ENCODE measurements at places on chromosomes 13 and 19.

DNA sequence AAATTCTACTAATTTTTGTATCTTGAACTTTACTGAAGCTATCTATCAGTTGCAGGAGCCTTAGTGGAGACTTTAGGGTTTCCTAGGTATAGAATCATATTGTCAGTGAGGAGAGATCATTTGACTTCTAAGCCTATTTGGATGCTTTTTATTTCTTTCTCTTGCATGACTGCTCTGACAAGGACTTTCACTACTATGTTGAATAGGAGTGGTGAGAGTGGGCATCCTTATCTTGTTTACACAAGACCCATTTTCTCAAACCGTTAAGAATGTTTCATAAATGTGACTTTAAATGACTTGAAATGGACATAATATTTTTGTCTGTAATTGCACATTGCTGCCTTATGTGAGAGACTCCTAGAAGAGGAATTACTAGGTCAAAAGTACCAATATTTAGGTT lies 17.9 kb upstream of the CSNK1A1L start:
- no peak for DNase-seq

DNA sequence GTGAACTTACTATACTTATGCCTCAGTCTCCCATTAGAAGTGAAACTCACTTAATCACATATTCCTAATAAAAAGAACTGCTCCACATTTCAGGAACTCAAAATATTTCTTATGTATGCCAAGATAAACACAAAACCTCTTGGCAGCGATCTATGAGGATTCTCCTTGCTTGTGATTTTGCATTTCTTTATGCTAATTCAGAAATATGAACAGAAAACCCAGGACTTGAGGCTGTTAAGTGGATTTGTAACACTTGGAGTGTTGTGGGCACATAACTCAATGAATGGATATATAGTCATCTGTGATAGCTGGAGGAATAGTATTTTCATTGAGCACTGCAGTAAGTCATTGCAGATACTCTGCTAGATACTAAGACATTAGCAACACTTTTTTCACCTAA lies 5.6 kb upstream of the KATNAL1 start:
- DNase-seq, result no peak

DNA sequence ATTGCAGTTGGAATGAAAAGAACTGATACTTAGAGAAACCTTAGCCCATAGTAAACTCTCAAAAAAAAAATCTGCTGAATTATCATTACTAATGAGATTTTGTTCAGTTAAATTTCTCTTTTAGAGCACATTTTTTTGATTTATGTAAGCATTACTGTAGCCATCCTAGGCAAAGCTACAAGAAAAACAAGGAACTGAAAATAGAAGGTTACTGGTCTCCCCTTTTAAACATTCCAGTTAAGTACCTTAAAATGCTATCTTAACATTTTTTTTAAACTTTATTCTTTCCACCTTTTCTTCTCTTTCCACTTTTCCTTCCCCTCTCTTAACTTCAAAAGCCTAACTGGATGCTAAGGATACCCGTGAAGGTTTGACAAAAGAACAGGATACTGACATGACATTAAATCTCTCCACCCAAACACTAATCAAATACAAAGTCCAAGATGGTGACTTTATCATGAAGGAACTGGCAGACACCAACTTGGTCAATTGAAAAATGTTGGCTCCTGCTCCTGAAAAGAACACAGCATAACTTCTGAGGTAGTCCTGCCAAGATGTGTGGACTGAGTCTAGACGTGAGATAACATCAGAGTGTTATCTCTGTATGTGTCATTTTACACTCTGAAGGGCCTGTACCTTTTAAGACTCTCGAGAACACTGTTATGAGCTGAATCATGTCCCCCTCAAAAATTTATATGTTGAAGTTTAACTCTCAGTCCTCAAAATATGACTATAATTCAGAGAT lies 29.5 kb upstream of the SACS start:
- DNase-seq, result no peak

DNA sequence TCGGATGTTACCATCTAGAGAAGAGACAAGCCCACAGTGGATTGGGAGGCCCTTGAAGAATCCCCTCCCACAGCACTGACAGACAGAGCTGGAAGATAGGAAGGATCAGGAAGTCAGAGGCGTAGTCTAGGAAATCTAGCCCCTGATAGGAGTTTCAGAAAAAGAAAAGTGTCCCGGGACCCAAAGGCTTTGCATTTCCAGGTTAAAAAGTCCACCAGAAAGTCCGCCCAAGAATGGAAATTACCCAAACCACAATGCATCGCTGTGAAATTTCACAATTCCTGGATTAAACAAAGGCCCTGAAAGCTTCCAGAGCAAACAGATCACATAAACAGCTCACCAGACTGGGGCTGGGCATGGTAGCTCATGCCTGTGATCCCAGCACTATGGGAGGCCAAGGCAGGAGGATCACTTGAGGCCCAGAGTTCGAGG lies 146.9 kb downstream of the KDM4B start:
- no peak for DNase-seq

DNA sequence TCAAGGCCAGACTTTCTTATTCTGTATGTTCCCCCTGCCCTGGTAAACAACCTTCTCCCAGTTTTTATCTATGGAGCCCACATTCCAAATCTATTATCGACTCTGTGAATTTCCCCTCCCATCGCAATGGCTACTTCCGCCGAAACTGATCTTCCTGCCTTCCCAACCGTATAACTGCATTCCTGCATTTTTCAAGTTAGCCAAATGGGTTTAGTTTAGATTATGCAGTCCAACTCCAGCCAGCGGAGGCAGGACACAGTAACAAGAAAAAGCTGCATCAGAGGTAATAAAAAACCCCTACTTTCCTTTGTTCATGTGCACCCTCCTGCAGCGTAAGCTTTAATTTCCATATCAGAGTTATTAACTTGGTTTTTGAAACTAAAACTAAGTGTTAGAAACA lies 112.2 kb upstream of the ZNF91 start:
- DNase-seq, result no peak

- peak; percentile 95 for DNase-seq
Measured at GRCh38 chr19:7852851-7853769, 21.1 kb downstream of the PRR36 start.

GRCh38 chr19:52070496-52070895 lies 21.9 kb upstream of the ZNF432 start:
- DNase-seq, result no peak

- no peak for DNase-seq
Measured at GRCh38 chr13:98478189-98479129, 98.4 kb downstream of the STK24 start.

DNA sequence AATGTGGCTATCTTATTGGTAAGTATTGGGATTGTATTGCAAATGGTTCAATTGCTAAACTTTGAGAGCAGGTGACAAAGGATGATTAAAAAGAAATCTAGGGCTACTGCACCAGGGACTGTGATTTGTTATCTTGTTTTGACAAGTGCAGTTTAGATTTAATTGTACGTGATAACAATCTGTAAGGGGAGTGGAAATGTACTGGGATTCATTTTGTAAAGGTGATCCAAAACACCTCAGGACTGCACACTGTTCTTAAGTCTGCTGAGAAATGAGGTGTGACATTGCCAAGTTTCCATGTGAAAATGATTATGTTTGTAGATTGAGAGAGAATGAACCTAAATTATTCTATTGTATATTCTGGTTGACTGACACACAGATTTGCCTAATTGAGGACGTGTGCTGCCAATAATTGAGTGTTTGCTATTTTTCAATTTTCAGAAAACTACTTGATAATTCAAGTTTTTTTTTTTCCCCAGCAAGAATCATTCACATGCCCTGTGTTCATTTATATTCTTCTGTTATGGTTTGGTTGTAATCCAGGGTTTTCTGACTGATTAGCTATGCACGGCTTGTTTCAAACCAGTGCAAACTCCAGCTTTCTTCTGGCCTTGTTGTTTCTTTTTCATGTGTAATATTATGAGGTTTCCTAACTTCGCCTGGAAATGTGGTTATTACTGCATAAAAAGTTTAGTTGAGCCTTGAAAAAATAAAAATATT lies 308.0 kb downstream of the OLFM4 start:
- DNase-seq, result no peak

DNA sequence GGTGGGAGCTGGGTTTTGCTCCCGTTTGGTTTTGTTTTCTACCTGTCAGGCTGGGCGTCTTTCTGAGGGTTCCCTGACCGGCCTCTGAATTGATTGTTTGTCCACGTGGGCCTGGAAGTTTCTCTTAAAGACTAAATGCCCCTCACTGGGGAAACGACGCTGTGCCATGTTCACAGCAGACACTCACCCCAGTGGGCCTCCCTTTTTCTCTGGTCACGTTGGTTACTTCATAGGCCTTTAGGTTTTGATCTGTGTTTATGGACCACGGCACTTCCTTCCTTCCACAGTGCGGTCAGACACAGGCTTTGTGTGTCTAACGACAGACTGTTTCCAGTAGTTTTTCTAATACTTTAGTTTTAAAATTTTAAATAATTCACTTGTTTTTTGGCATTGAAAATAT lies 20.1 kb upstream of the NDUFS7 start:
- DNase-seq, result no peak

DNA sequence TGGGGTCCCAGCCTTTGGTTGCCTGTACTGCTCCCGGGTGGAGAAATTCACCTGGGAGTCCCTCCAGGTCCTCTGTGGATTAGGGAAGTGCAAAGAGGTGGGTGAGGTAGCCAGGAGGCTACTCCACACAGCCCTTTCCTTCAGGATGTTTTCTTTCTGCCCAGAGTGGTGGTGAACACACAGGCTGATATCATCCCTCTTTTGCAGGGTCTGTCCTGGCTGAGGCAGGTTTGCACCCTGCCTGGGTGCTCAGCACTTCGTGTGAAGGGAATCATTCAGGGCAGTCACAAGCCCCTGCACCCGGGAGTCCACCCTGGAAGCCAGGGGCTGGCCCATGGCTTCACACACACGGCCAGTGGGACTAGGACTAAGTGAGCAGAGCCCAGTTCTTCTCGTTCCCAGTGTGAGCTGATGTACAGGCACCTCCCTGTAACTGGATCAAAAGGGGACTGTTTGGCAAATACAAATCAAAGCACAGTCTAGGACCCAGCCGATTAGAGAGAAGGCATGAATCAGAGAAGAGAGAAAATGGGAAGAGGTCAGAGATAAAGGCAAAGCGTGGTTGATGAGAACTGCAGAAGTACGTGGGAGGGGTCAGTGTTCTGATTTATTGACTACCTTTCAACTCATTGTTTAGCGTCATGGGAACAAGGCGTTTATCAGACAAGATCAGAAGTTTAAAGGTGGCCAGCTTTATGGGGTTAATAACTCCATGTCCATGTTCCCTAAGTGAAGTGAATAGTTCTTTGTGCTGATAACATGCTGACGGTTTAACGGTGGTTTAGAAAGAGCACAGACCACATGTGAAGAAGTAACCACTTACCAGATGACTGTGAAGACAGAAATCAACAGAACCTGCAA lies 30.4 kb upstream of the SPATA13 start:
- no peak for DNase-seq

DNA sequence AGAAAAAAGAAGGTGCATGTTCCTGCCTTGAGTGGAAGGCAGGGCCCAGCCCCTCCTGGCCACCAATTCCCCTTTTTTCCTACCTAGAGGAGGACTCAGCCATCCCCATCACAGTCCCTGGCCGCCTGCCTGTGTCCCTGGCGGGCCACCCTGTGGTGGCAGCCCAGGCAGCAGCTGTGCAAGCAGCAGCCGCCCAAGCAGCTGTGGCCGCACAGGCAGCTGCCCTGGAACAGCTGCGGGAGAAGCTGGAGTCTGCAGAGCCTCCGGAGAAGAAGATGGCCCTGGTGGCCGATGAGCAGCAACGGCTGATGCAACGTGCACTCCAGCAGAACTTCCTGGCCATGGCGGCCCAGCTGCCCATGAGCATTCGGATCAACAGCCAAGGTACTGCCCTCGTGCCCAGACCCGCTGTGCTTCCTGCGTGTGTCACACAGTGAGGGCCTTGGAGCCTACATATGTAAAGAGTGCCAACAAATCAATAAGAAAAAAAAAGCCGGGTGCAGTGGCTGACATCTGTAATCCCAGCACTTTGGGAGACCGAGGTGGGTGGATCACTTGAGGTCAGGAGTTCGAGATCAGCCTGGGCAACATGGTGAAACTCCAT lies 17.6 kb upstream of the WDR18 start:
- DNase-seq, result no peak

DNA sequence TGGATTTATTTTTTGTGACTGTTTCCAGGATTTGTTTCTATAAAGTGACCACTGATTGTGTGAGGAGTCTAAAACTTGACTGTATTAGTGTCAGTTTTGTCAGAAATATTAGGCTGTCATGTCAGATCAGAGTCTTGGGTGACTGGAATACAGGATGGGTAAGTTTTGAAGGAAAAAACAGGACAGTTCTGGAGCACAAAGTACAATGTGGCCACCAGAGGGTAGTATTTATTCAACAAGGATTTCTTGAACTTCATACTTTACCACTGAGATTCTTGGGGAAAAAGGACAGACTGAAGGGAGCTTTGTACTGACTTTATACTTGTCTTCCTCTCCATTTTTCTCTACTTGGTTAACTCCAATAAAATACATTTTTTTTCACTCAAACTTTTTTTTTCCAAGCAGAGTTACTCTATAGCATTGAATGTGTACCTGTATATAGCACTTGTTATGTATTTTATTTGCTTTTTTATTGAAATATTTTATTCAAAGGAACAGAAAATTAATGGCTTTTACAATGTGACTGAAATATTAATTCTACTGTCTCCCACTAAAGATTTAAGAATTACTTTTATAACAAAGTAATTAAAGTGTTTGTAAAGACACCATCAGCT lies 51.1 kb downstream of the LMO7 start:
- DNase-seq, result peak; percentile 14

- DNase-seq, result no peak
Measured at GRCh38 chr13:107587681-107588080, 627.7 kb downstream of the LIG4 start.

DNA sequence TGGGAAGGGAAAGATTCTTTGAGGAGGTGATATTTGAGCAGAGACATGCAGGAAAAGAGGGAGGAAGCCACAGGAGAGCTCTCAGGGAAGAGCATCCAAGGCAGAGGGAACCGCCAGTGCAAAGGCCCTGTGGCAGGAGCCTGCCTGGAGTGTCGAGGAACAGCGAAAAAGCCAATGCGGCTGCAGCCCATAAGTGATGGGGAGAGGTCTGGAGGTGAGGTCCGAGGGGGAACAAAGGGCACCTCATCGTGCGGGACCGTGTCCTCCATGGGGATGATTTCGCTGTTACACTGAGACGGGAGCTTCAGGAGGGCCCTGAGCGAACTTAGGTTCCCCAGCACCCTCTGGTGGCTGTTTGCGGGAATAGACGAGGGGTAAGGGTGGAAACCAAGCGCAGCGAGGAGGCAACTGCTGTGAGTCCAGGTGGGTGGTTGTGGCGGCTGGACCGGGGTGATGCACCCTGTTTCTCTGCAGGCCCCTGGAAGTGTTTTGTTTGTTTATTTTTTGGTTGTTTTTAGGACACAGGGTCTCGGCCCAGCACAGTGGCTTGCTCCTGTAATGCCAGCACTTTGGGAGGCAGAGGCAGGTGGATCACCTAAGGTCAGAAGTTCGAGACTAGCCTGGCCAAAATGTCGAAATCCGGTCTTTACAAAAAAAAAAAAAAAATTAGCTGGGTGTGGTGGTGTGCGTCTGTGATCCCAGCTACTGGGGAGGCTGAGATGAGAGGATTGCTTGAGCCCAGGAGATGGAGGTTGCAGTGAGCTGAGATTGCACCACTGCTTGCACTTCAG lies 5.9 kb upstream of the EHD2 start:
- peak; percentile 84 for DNase-seq

- peak; percentile 65 for DNase-seq
Measured at GRCh38 chr19:49613374-49613773, 22.4 kb downstream of the PRR12 start.

- DNase-seq, result no peak
Measured at GRCh38 chr13:30915691-30916541, 9.8 kb downstream of the MEDAG start.
